Thyroid gland (tissue), 4 donors: ENCODE measurements at places on chromosomes 2 and 18.

DNA sequence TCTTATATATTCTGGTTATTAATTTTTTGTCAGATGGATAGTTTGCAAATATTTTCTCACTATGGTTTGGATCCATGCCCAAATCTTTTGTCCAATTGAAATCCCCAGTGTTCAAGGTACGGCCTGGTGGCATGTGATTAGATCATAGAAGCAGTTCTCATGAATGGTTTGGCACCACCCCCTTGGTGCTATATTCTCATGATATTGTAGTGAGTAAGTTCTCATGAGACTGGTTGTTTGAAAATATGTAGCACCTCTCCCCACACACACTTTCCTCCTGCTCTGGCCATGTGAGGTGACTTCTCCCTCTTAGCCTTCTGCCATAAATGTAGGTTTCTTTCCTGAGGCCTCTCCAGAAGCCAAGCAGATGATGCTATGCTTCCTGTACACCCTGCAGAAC lies 107.7 kb upstream of the KYNU start:
- DNase-seq, result no peak

DNA sequence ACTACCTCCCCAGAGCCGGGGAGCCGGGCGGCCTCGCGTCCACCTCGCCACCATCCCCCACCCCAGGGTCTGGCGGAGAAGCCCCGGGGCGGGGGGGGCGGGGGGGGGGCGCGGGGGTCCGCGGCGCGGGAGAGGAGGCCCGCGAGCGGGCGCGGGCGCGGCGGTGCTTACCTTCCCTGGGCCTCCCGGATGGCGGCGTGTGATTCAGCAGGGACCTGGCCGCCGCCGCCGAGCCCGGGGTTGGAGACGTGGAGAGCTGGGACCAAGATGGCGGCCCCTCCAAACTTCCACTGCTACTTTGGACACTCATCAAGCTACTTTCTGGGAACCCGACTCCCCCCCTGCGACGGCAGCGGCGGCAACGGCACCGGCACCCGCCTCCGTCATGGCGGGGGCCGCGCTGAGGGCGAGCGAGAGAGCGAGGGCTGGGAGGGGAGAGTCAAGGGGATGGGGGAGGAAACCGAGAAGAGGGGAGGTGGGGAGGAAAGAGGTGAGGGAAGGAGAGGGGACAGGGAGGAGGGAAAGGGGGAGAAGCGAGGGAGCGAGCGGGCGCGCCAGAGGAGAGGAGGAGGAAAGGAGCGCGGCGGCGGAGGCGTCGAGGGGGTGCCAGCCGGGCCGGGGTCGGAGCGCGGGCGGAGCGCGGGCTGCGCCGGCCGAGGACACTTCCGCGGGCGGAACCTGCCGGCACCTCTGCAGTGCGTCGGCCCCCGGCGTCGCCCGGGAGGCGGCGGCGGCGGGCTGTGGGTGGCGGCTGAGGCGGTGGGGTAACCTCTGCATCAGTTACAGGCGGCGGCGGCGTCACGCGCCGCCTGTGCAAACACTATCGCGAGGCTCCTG lies at the start of gene TLK1:
Gene TLK1 (minus strand): TSS at position 775 of the 837 bp plus-strand sequence. CDS start 465 bp downstream, at position 310.
- peak; percentile 70 for DNase-seq

- DNase-seq, result no peak
Measured at GRCh38 chr18:75057169-75057960, 151.6 kb downstream of the PTGR3 start.

DNA sequence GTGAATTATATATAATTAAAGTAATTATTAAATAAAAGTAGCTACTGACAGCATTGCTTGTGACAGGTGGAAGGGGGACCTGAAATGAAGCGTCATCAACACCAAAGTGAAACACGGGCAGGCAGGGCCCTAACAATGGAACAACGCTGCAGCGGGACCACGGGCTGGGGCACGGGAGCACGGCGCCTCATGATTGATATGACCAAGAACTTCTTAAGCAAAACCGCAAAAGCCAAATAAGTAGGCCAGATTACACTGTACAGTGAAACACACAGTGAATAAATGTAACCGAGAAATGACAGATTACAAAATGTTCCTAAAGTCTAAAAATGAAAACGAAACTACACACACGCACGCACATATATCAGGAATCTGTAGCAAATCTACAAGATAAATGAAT lies 81.4 kb downstream of the SNTG2 start:
- no peak for DNase-seq

DNA sequence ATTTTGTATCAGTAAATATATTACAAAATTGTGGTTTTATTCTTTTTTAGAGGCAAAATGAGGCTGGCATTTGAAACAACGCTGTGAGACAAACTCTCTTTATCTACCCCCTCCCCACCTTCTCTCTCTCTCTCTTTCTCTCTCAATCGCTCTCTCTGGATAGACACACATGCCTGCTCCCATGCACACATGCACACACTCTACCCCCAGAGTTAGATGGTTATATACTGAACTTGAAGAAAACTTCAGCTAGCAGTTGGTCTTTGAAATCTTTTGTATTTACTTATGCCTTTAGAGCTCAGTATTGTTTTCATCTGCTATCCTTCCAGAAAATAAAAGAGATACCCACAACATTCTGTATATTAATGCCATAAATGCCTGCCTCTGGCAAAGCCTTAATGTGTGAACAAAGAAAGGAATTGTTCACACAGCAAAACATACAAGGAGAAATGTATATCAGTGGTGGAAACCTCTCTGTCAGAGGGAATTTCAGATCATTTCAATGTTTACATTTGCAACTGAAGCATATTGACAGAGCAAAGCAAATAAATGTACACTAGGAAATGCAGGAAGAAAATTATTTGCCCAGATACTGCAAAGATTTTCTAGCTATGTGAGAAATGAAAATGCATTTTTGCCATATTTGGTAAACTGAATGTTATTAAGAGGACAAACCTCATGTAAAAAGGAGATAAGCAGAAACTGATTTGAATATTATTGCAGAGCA lies 217.0 kb upstream of the UBE2E3 start:
- DNase-seq, result no peak

DNA sequence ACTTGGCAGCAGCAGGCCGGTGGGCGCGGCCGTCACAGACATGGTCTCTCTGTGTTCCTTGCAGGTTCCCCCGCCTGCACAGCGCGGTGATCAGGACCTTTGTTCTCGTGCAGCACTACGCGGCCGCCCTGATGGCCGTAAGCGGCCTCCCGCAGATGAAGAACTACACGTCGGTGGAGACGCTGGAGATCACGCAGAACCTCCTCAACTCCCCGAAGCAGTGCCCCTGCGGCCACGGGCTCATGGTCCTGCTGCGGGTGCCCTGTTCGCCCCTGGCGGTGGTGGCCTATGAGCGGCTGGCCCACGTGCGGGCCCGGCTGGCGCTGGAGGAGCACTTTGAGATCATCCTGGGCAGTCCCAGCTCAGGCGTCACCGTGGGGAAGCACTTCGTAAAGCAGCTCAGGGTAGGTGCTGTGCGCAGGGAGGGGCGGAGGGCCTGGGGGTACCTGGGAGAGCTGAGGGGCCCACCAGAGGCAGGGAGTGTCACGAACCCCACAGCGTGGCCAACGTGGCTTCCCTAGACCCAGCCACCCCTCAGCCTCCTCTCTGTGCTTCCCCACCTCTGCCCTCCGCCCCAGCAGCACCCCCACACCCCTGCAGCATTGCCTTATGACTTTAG lies 59.3 kb downstream of the NTSR2 start:
- no peak for DNase-seq

DNA sequence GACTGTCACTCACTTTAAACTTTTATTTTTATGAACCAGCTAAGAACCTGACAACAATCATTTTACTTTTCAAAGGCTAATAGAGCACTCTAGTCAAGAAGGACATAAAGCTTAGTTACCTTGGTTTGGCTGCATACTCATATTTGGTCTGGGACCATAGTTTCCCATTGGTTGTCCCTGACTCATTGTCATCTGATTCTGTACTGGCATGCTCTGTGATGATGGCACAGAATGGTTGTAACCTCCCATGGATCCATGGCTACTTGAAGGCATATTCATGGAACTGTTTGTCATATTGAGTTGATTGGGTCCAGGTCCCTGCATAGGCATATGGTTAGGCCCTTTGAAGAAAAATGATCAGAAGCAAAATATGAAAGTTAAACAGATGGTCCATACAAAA lies 37.9 kb downstream of the SS18 start:
- no peak for DNase-seq

GRCh38 chr2:31192851-31193392 lies 24.4 kb downstream of the CAPN14 start:
- no peak for DNase-seq

DNA sequence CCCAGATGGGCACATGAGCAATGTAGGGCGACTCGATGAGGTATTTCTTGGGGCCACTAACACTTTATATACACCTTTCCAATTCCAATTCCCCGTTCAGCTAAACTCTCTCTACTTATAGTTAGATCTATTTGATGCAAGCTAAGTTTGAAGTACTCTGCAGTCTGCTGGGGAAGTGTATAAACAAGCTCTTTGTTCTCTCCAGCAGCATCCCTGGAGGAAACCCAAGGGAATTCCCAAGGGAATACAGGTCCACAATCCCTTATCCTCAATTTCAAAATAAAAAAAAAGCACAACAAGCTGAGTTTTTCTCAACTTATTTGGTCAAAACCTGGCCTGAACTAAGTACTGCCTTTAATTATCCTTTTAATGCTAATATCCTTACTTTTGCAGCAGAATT lies 433.3 kb downstream of the NBAS start:
- DNase-seq, result no peak

DNA sequence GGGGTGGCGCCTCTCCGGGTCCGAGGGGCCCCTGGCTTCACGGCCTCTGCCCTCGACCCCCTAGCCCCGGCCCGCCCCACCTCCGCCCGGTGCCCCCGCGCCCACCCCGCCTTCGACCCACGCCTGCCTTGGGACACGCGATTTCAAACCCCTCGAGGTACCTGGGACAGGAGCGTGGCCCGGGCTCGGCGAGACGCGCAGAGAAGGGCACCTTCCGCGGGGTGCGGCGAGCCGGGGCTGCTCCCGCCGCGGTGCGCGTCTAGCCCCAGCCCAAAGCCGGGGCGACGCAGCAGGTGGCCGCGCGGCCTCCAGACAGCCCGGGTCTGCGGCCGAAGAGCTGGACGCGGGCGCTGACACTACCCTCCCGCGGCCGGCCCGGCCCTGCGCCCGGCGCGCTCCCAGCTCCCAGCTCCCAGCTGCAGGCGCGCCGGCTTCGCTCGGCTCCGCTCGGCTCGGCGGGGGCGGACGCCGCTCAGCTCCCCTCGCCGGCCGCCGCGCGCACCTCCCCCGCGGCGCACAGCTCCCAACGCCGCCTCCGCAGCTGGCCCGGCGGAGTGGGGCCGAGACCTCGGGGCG lies at the start of gene CRACDL:
Gene CRACDL (minus strand): TSS at position 449 of the 576 bp plus-strand sequence. CDS start 89,425 bp downstream, outside the sequence.
- peak; percentile 44 for DNase-seq
